ENCODE measurements at places on chromosomes 7 and 10.

GRCh38 chr10:14798636-14799035 lies 23.9 kb upstream of the FAM107B start:
- DNase-seq: no peak

GRCh38 chr10:17077346-17077781 lies 52.2 kb downstream of the CUBN start:
- DNase-seq: no peak

GRCh38 chr10:129759214-129760002 lies 204.7 kb downstream of the EBF3 start:
- DNase-seq: no peak

GRCh38 chr10:53894145-53894544 lies 906.9 kb downstream of the PCDH15 start:
- no peak for DNase-seq

DNA sequence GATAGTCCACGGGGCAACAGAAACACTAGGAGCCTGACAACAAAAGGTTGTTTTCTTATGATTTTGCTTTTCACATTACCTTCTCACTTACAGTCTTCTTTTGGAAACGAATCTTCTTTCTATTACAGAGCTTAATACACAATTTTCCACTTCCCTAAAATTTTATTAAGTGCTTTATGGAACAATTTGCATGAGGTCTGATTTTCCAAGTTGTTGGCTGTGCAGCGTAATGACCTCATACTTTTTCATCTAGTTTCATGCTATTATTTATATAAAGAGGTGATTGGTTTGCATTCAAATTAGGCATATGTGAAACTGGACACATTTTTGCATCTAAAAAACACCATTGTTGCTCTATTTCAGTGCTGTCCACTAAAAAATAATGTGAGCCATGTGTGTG lies 76.7 kb downstream of the CFAP58 start:
- DNase-seq: no peak

DNA sequence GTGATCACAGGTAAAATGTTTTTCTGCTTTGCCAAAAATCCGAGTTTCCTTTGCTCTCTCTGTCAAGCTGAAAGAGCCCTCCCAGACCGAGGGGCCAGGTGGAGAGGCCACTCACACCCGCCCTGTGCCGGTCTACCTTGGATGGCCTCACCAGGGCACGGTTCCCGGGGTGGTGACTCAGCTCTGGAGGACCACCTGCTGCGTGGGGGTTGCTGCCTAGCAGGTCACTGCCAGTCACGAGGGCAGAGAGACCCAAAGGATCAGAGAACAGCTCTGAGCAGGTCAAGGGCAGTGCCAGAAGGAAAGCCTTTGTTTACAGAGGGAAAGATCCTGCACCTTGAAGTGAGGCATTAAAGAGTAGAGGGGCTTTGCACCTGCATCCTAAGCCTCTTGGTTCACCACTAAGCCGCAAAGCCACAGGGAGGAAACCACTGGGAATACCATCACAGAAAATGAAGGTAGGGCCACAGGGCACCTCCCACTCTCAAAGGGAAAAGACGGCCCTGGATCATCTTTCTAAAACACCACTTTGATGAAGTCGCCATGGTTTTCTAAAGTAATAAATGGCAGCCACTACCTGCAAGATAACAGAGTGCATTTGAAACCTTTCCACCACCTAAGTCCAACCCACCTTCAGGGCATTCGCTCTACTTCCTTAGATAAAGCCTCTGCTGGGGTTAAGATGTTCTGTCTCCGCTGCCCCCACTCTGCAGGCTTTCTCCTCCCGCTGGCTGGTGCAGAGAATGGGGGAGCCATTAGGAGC lies 160.3 kb upstream of the KLF14 start:
- no peak for DNase-seq

DNA sequence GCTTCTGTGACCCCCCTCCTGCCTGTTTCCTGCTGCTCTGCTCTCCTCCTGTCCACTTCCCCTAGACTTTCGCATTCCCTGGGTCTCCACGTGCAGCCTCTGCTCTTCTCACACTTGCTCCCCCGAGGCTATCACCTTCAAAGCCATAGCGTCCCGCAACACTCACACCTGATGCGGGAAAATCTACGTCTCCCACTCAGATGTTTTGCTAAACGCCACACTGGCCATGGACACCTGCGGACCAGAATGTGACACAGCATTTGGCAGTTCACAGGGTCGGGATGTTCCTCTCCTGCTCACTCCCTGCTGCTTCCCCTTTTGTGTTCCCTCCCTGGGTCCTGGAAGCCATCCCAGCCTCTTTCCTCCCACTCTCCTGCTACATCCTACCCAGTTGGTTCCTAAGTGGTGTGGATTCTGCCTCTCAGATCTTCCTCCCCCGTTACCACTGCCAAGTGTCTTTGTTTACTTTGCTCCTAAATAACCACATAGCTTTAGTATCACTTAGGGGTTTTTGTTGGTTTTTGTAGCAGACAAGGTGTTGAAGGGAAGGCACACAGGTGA lies 33.7 kb upstream of the RBM33 start:
- no peak for DNase-seq

DNA sequence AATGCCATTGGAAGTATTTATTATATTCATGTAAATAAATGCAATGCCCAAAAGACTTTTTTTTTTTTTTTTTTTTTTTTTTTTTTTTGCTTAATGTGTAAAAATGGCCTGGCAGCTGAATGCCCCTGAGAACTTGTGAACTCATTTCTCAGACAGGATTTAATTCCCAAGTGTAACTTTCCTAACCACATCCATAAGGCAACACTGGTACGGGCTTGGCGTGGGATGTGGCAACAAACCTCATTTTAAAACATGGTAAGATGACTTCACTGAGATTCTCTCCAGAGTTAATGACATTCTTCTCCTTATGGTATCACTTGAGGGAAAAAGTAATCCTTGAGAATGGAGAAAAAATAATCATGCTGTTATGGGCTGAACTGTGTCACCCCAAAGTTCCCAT lies 150.4 kb downstream of the DGKI start:
- no peak for DNase-seq

DNA sequence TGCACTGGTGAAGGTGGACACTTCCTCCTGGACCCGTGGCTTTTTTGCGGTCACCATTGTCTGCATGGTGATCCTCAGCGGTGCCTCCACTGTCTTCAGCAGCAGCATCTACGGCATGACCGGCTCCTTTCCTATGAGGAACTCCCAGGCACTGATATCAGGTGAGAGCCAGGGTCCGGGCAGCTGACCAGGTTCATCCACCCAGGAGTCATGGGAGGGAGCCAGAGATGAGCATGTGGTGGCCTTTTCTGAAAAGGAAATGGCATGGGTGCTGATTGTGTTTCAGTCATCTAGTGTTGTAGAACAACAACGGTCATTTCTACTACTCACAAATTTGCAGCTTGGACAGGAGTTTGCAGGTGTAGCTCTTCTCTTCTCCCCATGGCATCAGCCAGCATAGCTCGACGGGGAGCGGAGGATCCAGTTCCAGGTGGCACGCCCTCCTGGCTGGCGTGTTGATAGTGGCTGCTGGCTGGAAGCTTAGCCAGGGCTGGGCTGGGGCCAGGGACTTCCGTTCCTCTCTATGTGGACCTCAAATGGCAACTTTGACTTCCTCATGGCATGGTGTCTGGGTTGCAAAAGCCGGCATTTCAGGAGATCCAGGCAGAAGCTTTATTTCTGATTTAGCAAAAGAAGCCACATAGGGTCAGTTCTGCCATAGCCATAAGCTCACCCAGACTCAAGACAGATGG lies 32.7 kb downstream of the SLC29A3 start:
- no peak for DNase-seq

DNA sequence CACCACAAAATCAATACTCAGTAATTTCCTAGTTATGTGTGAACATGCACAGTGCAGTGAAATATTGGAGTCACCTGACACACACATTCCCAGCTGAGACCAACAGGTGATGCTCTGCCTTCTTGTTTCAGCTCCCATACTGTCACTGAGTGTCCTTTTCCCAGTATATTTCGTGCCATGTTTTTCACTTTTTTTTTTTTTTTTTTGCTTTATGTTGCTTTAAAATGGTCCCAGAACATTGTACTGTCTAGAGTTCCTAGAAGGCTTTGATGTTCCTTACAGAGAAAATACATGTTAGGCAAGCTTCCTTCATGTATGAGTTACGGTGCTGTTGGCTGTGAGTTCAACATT lies 45.6 kb downstream of the ELAPOR2 start:
- DNase-seq: no peak

DNA sequence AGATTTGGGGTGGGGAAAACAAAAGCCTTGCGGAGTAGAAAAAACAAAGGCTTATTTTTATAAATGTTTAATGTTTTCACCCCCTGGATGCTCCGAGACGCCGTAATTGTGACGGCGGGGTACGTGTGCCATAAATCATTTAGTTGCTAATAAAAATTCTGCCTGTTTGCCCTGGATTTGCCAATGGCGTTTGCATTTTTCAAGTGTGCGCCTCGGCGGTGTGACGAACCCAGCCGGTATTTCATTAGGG lies 2.5 kb upstream of the TNRC18 start:
- no peak for DNase-seq

DNA sequence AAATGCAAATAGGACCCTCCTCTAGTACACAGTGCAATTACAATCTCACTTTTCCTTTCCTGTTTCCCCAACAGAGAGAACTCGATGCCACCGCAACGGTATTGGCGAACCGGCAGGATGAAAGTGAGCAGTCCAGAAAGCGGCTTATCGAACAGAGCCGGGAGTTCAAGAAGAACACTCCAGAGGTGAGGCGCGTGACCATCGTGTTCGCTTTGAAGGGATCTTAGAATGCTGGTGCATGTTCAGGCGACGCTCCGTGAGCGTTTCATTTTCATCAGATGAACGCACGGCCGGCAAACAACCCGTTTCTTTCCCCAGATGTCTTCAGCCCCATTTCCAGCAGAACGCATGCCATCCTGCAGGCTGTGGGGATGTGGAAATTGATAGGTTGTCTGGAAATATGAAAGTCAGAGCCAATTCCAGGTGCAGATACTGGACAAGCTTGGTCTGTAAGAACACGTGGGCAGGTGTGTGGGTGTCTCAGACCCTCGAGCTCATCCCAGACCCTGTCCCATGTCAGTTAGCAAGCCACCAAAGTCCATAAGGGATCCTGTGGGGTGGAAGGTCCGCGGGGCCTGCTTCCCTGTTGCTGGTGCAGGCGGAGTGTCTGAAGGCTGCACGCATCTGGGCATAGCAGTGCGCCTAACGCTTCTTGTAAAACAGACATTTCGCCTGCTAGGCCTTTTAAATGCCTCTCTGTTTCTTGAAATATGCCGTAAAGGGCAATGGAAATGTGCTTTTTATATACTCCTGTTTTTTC lies 98.8 kb downstream of the CUX1 start:
- no peak for DNase-seq

- DNase-seq: no peak
These were observed 15.9 kb upstream of the CFAP46 start for GRCh38 chr10:132957981-132958882.

DNA sequence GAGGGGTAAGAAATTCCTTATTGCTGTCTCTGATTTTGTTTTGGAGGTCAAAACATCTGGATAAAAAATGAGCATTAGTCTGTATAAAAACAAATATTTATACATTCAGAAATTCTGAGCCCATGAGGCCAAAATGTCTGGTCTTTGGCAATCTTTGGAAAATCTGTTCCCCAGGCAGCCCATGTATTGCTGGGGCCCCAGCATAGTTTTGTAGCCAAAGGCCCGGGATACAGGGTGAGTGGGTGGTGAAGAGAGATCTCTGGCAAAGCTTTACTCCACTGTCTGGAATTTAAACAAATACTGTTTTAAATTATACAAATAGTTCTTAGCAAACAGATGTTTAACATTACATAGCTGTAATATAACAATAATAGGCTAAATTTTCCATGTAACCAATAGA lies 134.7 kb upstream of the GALNT17 start:
- no peak for DNase-seq

DNA sequence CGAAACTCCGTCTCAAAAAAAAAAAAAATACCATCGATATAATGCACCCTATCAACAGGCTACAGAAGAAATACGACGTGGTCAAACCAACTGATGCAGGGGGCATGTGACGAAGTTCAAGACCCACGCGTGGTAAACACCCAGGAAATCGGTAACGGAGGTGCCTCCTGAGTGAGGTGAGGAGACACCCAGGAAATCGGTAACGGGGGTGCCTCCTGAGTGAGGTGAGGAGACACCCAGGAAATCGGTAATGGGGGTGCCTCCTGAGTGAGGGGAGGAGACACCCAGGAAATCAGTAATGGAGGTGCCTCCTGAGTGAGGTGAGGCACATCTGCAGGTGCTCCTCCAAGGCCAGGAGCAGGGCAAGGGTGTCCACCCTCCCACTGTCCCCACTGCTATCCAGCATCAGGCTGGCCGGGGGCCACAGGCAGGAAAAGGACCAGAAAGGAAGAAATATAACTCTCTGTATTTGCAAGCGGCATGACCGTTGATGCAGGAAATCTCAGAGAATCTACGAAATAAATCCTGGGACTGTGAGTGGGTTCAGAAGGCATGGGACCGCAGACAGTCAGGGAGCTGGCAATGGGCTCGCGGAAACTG lies 10.7 kb upstream of the GPR146 start:
- peak; percentile 43 for DNase-seq

- no peak for DNase-seq
These were observed 91.6 kb upstream of the ODAD2 start for GRCh38 chr10:28090506-28090905.

DNA sequence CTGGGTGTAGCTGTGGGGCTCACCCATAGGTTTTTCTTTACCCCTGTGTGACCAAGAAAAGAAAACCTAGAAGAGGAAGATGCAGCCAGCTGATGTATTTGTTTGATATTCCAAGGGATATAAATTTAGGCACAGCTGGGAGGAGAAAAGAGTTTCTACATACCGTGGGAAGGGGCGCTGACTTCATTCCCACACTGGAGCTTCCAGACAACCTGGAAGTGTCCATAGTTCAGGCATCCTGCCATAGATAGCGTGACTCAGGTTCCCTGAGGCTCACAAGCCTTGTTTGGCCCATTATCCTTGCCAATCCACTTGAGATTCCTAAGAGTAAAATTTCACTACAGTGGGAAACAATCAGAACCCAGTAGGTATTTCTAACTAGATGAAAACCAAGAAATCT lies 371.7 kb upstream of the NRP1 start:
- no peak for DNase-seq

DNA sequence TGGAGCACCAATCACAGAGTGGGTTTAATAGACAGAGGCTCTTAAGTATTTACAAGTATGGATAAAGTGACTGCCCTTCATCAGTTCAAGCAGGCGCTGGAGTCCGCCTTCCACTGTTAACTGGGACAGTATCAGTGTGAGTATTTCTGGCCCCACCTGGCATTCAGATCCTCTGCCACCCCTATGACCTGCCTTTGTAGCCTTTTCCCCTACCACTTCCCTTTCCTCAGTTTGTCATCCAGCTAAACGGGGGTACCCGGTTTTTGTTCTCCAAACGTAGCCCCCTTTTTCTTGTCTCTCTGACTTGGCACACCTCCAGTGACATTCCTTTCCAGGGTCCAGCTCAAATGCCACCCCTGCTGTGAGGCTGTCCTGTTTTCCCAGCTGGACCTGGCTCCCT lies 134.4 kb downstream of the SNX10 start:
- no peak for DNase-seq

DNA sequence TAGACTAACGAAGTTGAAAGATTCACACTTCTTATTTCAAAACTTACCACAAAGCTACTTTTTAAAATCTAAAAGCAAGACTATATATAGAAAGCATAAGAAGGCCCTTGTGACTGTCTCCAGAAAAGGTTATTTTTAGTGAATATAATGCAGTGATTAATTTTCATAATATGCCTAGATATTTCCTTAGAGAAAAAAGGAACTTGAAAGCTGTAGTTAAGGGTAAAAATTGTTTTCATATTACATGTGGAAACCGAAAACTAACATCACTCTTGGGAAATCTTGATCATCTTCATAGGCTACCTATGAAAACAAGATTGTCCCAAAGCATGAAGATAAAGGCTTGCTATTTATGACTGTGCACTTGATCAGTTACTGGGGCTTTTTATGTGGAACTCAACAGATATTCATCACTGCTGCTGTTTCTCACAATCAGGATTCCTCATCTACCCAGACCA lies 223.2 kb downstream of the SH2D4B start:
- no peak for DNase-seq
